ENCODE measurements at places on chromosomes 3 and 15.

DNA sequence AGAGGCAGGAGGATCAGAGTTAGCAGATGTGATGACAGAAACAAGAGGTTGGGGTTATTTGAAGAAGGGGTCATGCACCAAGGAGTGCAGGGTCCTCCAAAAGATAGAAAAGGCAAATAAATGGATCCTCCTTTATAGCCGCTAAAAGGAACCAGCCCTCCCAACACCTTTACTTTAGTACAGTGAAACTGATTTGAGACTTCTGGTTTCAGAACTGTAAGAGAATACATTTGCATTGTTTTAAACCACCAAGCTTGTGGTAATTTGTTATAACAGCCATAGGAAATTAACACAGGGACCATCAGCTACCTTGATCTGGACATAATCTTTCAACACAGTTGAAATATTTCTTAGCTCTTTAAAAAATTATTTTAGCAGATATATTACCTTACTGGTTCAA is 166.6 kb downstream of the TIGIT start:
- no peak for DNase-seq

DNA sequence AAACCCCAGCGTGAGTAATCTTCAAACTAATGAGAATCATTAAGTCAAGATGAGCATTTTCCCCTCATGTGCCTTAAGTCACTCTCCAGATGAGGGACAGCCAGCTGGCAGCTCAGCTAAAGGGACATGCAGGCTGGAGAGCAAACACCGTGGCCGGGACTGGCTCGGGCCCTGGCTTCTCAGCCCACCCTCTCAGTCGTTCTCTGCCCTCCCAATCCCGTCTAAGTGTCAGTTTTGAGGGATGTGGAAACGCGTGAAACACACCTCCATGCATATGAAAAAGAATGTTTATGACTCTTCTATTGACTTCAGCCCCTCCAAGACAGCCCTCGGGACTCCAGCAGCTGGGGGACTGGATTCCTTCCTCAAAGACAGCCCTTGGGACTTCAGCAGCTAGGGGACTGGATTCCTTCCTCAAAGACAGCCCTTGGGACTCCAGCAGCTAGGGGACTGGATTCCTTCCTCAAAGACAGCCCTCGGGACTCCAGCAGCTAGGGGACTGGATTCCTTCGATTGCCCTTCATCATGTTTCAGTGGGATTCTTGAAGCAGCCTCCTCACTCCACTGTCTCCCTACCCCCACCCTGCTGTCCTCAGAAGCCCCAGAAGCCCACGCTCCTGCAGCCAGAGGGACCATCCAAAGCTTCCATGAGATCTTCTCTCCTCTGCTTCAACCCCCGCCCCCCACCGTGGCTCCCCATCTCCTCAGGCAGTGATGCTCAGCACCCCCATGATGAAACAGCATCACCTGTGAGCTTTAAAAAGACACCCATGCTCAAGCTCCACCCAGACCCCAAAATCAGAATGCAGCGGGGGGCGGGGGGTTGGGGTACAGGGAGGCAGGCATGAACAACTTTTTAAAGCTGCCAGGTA is 228.9 kb downstream of the XXYLT1 start:
- no peak for DNase-seq

DNA sequence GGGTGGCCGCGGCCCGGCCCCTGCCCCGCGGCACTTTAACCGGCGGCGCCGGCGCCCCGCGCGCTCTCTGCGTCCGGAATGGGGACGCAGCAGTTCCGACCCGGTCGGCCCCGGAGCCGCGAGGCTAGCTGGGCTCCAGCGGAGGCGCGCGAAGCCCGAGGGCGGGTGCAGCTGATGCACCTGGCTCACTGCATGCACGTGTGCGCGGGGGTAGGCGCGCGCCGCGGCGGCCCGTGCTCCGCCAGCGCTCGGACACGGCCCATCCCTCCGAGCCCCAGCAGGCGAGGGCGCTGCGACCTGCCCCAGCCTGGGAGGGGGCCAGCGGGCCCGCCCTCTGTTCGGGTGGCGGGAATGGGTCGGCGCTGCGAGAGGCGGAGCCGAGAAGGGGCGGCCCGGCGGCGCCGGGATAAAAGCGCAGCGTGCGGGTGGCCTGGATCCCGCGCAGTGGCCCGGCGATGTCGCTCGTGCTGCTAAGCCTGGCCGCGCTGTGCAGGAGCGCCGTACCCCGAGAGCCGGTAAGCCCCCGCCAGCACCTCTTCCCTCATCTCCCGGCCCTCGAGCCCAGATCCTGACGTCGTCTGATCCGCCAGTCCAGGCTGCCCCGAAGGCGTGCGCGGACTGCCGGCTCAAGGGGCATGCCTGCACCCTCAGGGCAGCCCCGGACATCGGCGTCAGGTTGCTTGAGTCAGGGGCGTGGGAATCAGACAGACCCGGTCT is at the start of the genes CHDH and IL17RB:
Gene CHDH, minus strand, starts transcription at position 286 of the 717 bp plus-strand sequence. CDS start 22,411 bp downstream, outside the sequence.
Gene IL17RB, plus strand, starts transcription at position 435 of the 717 bp plus-strand sequence. Its CDS starts 21 bp downstream, at position 456.
- DNase-seq: no peak

DNA sequence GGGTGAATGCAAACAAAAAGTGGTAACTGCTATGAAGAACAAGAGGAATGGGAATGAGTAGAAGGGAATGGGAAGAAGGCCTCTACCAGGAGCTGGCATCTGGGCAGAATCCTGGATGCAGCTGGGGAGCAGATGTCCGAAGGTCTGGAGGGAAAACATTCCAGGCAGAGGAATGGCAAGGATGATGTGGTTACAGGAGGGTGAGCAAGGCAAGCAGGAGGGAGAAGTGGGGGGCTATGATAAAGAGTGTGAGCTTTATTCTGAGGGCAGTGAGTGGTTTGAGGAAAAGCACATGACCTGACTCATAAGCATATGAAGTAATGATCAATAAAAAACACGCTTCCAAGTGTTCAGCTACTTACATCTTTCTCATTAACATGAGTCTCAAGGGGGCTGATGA is 17.1 kb downstream of the SKIC8 start:
- DNase-seq: no peak

GRCh38 chr15:66574596-66574950 is 8.8 kb upstream of the LCTL start:
- no peak for DNase-seq

- no peak for DNase-seq
Measured at GRCh38 chr3:48065035-48065434, 48.8 kb upstream of the MAP4 start.

DNA sequence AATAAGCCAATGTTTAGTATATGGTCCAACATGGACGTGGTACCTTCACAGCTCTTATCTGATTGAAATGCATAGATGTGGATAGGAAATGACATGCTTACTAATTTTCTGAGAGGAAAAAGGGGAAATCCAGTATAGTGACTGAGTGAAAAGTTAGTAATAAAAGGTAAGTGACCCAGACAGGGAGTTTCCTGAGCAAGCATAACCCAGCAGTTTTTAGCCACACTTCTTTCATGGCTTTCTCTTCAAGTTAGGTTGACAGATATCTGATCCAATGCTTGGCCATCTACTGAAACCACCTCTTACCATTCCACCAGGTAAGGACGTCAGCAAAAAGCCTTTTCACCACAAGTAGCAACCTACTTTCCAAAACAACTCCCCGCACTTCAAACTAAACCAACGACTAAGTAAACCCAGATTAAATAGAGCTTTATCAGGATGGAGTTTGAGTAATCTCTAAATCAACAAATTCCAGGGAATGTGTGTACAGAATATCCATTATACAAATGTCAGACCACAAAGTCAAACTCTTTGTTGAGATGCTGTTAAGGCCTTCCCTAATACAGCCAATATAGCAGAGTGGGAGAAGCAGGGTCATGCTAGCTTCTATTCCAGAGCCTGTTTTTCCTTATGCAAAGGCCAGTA is 329.7 kb downstream of the RORA start:
- DNase-seq: no peak

GRCh38 chr3:13287833-13288232 is 132.3 kb downstream of the NUP210 start:
- no peak for DNase-seq

All from stimulated activated CD8-positive, alpha-beta memory T cell treated with anti-CD3 and anti-CD28 coated beads, Interleukin-2, amount 100 ng/mL, for 1 hour (primary cell).